ENCODE measurements at places on chromosomes 12 and 14.

DNA sequence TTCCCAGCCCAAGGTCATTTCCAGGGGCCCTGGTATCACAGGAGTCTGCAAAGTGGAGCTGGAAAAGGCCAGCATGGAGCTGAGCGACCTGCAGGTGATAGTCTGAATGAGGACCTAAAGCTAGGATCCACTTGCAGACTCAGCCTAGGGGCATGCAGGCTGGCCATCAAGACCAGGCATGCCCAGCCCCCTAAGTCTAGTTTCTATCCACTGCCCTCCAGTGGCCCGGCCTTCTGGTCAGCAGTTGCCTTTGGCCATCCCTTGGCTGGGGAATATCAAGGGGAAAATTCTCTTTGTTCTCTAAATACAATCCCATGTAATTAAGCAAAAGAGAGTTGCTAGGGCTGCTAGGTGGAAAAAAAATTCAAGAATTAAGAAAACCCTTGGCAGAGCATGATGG lies 96.3 kb upstream of the LHX5 start:
- no peak for DNase-seq

- no peak for DNase-seq
Measured at GRCh38 chr14:59352961-59353360, 112.2 kb downstream of the GPR135 start.

- no peak for DNase-seq
Measured at GRCh38 chr12:46265734-46266133, 3.1 kb downstream of the SLC38A1 start.

DNA sequence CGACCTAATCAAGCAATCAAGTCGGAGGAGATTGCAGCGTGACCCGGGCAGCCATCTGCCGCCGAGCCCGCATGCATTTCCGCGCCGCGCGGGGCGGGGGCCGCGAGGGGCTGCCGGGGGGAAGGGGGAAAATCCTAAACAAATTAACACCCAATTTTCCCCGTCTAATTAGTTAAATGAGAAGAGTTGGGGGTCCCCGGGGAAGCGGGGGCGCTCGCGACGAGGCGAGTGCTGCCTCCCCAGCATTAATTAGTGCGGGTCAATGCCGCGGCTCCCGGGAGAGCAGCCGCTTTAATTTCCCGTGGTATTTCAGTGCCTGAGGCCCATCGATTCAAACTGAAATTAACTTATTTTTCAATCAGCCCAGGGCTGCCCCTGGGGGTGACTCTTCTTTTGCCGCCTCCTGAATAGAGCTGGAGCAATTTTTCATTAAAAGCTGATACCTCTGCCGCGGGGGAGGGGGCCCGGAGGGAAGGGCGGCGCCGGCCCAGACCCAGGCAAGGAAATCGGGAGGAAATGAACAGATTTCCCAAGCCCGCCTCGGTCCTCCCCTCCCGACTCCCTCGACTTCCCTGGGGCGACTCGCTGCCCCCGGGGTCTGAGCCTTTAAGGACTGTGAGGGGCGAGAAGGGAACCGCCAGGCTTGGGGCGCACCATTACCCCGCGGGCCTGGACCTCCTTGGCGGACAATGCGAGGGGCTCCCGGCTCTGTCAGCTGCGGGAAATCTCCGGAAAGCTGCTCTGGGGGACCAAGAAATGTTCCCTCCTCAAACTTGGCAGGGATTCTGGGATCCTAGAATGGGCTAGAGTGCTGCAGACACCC lies 18.9 kb downstream of the VSX2 start:
- no peak for DNase-seq

- no peak for DNase-seq
Measured at GRCh38 chr12:107525063-107525718, 160.4 kb upstream of the PWP1 start.

DNA sequence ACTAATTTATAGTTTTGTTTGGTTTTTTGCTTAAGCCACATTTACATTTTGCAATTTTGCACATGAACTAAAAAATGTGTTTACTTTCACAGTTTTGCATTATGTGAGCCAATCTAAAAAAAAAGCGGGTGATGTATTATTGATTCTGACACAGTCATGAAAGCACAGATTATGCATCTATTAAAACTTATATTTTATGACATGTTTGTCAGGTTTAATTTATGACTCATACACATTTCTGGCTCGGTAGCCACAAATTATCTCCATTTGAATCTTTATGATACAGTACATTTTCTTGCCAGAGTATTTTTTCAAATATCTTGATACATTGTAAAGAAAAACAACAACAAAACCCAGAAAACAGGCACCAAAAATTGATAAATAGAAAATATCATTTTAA lies 280.4 kb upstream of the GRIP1 start:
- DNase-seq: no peak

DNA sequence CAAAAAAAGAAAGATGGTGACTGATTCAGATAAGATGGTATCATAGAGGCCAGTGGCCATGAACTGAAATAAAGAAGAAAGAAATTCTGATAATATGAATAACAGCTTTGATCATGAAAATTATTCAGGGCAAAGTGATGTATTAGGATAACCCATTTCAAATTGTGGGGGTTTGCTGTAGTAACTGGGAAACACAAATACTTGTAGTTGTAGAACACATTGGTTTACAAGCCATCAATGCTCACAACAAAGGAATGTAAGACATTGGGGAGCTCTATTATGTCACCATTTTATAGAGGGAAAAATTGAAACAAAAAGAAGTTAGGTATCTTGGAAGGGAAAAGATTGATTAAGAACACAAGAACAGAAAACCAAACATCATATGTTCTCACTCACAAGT lies 140.4 kb upstream of the FRMD6 start:
- peak; percentile 23 for DNase-seq

GRCh38 chr14:35688126-35688826 lies 120.8 kb downstream of the RALGAPA1 start:
- DNase-seq: no peak

GRCh38 chr12:109292342-109292711 lies 16.8 kb downstream of the FOXN4 start:
- no peak for DNase-seq

DNA sequence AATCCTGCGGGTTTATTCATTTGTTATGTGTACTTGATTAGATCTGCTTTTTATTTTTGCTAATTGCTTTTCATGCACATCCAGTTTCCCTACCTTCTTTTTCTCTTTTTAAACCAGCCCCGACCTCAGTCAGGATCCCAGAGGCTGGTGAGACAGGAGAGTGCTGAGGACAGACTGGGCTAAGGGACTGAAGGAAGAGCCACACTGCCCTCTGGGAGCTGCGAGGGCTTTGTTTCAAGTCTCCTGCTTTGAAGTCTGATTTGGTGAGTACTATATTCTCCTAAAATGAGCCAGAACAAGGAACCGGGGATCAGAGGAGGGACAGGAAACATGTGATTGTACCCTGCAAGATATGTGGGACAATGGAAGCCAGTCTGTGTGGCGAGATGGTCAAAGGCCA lies 23.9 kb downstream of the PRICKLE1 start:
- DNase-seq: no peak

DNA sequence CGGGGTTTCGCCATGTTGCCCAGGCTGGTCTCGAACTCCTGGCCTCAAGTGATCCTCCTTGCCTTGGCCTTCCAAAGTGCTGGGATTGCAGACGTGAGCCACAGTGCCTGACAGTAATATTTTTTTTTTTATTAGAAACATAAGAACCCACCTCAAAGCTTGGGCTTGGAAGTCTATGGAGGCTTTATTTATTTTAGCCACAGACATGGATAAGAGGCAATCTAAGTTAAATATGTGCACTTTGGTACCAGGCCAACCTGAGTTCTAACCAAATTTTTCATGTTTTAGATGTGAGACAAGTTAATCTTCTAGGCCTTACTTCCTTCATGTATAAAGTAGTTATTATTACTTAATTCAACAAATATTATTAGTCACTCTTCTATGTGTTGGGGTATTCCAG lies 96.9 kb downstream of the RAD51B start:
- DNase-seq: no peak

GRCh38 chr12:116247377-116247776 lies 30.1 kb downstream of the MED13L start:
- no peak for DNase-seq

DNA sequence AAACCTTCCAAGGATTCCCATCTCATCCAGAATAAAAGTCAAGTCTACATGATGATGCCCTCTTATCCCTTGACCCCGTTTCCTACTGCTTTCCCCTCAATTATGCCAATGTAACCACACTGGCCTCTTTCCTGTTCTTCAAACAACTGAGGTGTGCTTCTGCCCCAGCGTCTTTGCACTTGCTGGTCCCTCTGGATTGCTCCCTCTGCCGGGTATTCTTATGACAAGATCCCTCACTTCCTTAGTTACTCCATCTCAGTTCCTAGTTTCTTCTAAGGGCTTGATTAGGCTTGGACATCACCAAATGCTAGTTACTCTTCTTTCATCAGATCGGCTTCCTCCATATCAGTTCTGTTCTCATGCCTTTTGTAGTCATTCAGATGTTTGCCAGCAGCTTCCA lies 32.7 kb upstream of the PELI2 start:
- no peak for DNase-seq

DNA sequence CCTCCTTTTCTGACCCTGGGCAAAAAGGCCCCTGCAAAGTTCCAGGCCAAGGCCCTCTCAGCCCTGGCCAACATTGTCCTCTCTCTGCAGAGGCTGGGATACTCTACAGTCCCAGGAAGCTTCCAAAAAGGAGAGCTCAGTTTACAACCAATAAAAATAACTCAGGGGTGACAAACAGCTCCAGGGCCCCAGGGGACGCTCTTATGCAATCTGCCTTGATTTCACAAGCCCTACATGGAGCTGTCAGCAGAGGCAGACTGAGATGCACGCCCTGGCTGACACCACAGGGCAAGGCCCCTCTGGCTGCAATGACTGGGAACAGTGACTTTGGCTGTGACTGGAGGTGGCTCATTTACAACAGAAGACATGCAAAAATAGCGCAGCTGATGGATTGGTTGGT lies 129.0 kb upstream of the MED13L start:
- DNase-seq: no peak

GRCh38 chr12:76687981-76688380 lies 75.9 kb upstream of the ZDHHC17 start:
- DNase-seq: no peak

- DNase-seq: no peak
Measured at GRCh38 chr14:23538785-23539184, 12.8 kb downstream of the ZFHX2 start.

GRCh38 chr12:4771960-4772566 lies 51.9 kb downstream of the GALNT8 start:
- DNase-seq: no peak

DNA sequence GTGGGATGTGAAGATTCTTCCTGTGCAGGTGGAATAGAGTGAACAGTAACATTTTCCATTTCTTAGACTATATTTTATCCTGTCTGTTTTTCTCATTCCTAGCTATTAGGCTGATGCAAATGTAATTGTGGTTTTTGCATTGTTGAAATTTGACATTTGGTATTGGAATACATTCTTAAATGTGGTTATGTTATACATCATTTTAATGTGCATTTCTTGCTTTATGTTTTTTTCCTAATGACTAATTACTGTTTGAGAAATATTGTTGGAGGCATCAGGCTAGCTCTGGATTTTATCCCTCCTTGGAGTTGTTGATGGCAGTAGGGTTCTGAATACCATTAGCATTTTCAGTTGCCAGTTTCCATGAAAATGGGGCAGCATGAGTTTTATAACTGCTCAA lies 75.9 kb upstream of the GNG2 start:
- DNase-seq: no peak

- no peak for DNase-seq
Measured at GRCh38 chr14:96162265-96162664, 42.4 kb upstream of the BDKRB2 start.

DNA sequence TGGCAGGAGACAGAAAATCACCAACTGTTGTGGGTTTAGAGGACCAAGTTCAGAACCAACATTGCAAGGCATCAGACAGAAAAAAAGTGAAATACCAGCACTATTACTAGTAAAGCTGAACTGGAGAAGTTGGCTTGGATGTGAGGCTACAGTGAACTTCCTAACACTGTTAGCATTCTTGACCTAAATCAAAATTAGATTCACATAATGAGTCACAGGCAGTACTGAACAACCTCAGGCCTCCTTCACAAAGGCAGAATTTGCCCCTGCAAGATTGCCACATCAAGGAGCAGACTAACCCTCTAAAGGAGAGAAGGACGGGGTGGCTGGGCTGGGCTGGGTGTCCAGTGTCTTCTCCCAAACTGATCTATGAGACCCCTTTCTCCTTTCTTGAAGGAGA lies 539.7 kb downstream of the SNAPC1 start:
- no peak for DNase-seq

- no peak for DNase-seq
Measured at GRCh38 chr12:20150835-20151422, 217.4 kb upstream of the PDE3A start.

DNA sequence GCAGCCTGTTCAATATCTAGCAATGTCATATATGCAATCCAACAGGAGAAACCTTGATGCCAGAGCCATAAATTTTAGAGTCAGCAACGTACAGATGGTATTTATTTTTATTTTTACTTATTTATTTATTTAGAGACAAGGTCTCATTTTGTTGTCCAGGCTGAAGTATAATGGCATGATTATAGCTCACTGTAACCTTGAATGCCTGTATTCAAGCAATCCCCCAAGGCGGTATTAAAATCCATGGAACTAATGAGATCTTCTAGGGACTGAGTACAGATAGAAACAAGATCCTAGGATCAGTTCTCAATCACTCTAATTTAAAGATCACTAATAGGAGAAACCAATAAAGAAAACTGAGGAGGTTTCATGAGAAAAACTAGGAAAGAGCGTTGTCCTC lies 89.3 kb downstream of the SLCO1B1 start:
- DNase-seq: no peak

DNA sequence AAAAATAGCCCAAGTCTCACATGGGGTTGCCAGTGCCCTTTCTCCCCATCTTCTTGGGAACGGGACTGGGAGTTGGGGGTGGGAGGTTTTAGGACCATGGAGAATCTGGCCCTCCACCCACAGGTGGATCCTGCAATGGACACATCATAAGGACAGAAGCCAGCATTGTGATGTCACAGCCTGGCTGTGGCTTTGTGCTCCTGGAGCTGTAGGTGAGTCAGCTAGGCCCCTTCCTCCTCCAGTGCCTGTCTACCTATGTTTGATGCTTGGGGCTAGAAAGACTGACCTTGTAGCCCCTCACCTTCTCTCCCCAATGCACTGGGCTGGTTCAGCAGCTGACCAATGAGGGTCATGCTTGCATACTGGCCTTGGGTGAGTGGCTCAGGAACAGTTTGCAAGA lies at the start of gene CCDC197:
CCDC197 (plus strand) TSS at position 220 of the 400 bp plus-strand sequence. CDS start 831 bp downstream, outside the sequence.
- no peak for DNase-seq

DNA sequence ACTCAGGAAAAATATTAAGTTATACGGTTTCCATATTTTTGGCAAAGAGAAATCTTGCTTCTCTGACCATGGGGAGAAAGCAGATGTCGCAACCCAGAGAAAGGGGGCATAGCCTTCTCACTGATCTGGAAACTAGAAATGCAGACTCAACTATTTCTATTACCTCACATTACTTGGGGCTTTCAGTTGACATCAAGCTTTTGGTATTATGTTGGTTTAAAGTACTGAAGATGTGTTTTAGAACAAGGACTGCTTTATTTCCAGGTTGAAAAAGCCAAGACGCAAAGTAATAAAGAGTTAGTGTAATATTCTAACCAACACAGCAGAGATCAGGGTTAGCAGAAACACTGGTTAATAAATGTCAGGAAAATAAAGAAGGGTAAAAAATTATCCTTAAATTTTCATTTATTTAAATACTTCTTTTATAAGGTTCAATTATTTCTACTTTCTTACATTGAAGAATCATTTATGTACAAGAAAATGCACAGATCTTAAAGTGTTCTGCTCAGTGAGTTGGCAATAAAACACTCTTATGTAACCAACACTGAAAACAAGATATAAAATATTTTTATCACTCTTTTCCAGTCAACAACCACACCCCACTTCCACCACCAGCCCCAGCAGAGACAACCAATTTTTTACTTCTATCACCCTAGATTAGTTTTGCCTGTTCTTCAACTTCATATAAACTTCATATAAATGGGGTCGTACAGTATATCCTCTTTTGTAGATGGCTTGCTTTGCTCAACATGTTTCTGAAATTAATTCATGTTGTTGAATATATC lies 26.0 kb downstream of the DCP1B start:
- no peak for DNase-seq
